ENCODE measurements at places on chromosomes 4 and X. TPM values are rescaled to one million over a fixed set of nuclear protein-coding genes. Genes with fewer than 3 reads are reported as not detected.

The GYPB gene
- not detected for total RNA-seq

The SLC38A5 gene
- 205 TPM for total RNA-seq

The MAGEA2B gene
- not detected for total RNA-seq

DNA sequence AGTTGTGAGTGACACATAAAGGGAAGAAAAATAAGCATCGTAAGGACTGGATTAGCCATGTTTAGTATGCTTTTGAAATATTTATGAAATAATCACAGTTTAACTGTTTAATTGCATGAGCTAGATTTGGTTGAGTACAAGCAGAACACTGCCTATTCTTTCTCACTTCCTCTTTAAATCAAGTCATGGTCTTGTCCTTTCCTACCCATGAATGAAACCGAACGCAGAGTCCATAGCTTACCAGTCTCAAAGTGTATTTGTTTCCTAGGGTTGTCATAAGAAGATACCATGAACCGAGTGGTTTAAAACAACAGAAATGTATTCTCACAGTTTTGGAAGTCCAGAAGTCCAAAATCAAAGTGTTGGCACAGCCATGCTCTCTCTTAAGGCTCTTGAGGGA lies 684.0 kb upstream of the MAGEB2 start:
- no peak overlapping the region for H3K4me3 ChIP-seq
- no peaks in the 10 kb centered on the region for H3K4me1 ChIP-seq
- no peaks in the 10 kb centered on the region for H3K27me3 ChIP-seq
- DNase-seq: no peak

- DNase-seq: no peak
- H3K27me3 ChIP-seq: no peaks in the 10 kb centered on the region
- H3K4me1 ChIP-seq: no peaks in the 10 kb centered on the region
- no peak overlapping the region for H3K27ac ChIP-seq
These were observed 1761.0 kb downstream of the STIM2 start for GRCh38 chr4:28621591-28621990.

DNA sequence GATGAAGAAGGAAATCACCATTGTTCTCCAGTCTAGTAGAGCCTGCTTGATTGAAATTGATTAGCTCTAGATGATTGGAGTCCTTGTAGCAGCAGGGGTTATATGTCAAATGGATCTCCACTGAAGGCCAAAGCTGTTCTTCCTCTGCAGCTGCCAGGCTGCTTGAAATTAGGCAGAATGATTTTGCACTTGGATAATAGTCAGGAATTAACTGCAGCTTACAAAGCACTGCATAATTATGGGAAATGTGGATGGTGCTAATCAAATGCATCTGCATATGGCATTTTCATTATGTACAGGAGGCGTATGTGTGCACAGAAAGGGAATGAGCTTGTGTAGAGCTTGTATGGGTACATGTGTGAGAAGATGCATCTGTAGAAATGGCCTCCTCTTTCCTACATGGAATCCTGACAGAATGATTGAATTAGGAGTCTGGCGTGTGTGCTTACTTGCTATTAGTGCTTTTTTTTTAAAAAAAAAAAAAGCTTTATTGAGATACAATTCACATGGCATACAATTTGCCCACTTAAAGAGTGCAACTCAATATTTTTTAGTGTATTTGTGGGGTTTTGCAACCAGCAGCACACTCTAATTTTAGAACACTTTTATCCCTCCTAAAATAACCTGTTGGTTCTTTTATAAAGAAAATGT lies 65.9 kb downstream of the TMEM131L start:
- peaks cover 60% of the 10 kb centered on the region for H3K4me1 ChIP-seq
- peaks cover 3% of the 10 kb centered on the region for H3K27me3 ChIP-seq
- H3K27ac ChIP-seq: no peak overlapping the region
- H3K36me3 ChIP-seq: peaks cover 9% of the 10 kb centered on the region

DNA sequence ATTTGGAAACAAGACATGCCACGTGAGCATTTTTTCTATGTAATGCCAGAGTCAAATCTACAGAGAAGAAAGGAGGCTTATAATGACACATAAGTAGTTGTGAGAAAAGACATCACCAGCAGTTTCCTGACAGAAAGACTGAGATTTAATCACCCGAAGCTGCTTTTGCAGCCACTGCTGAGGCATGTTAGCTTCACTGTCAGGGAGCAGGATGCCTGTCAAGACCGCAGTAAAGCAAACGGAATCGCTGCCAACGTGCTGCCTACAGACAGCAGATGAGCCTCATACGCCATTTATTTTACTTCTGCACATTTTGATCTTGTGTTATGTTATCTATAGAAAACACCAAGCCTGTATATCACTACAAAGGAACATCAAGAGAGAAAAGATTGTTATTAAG lies 68.7 kb upstream of the NDST3 start:
- no peaks in the 10 kb centered on the region for H3K36me3 ChIP-seq
- H3K27me3 ChIP-seq: no peaks in the 10 kb centered on the region
- DNase-seq: no peak
- no peak overlapping the region for H3K27ac ChIP-seq
- no peaks in the 10 kb centered on the region for H3K4me1 ChIP-seq

- H3K36me3 ChIP-seq: no peaks in the 10 kb centered on the region
- no peak overlapping the region for H3K4me3 ChIP-seq
- no peak overlapping the region for H3K27ac ChIP-seq
- H3K27me3 ChIP-seq: peaks cover 7% of the 10 kb centered on the region
- no peak for DNase-seq
These were observed 86.1 kb downstream of the CPE start for GRCh38 chr4:165464813-165465381.

- H3K4me1 ChIP-seq: no peaks in the 10 kb centered on the region
- H3K36me3 ChIP-seq: no peaks in the 10 kb centered on the region
- no peaks in the 10 kb centered on the region for H3K27me3 ChIP-seq
- no peak overlapping the region for H3K27ac ChIP-seq
- DNase-seq: no peak
These were observed 137.6 kb downstream of the NPNT start for GRCh38 chr4:106032851-106033286.

All from activated T-helper 1 cell treated with anti-CD3 and anti-CD28 coated beads, Interleukin-12 subunit alpha, Interleukin-12 subunit beta, Interleukin-2, Interleukin-4 antibody, amounts not matched to agents 30 ng/mL and 10 ng/mL and 1 ng/mL, durations not matched to agents 14 hours and 24 hours and 36 hours (primary cell).